ENCODE measurements at places on chromosomes 3 and 15.

GRCh38 chr3:87002346-87002745 lies 11.4 kb upstream of the VGLL3 start:
- no peak for DNase-seq

- DNase-seq: peak; percentile 18
Measured at GRCh38 chr3:53287131-53287629, 31.4 kb upstream of the TKT start.

DNA sequence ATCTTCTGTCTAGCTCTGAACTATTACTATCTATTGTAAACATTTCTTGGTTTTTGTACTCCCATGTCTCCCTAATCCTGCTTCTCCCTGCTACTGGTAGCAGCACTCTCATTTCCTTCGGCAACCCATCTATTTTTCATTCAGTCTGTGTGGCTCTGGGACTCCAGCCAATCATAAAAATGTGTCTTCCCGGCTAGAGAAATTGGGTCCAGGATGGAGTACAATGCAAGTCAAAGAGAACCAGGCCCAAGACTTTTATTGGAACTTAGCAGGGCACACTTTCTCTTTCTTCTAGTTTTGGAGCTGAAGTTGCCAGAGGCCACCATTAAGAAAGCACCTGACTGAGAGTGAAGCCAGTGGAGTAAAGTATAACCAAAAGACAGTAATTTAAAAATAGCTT lies 22.8 kb upstream of the ARHGEF26 start:
- no peak for DNase-seq

DNA sequence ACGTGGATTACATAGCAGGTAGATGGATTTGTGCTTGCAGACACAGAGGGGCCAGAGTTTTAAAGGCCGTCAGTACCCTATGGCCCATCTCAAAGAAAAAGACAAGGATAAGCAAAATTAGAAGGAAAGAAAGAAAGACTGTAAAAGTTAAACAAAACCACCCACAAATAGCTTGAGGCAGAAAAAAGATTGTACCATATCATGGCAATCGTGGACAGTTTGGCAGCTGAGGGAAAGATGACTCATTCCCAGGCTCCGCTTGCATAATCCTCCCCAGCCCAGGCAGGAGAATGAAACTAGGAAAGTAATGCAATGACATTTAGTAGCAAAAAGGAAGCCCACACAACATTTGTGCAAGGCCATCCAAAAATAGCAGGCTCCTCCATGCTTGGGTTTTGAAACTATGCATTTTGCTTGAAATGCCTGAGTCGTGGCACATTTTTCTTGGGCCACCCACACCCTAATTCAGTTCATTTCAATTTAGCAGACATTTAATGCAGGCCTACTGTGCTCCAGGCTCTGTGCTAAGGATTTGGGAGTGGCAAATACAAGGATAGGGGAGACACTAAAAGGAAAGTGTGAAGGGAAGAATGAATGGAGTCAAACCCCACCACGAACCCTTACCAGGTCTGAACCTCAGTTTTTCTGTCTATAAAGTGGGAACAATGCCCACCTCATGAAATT lies 40.9 kb upstream of the SMAD3 start:
- peak; percentile 92 for DNase-seq

- DNase-seq: no peak
Measured at GRCh38 chr15:31330111-31330785, 3.6 kb downstream of the KLF13 start.

GRCh38 chr15:80105595-80105994 lies 46.1 kb downstream of the ZFAND6 start:
- DNase-seq: no peak

DNA sequence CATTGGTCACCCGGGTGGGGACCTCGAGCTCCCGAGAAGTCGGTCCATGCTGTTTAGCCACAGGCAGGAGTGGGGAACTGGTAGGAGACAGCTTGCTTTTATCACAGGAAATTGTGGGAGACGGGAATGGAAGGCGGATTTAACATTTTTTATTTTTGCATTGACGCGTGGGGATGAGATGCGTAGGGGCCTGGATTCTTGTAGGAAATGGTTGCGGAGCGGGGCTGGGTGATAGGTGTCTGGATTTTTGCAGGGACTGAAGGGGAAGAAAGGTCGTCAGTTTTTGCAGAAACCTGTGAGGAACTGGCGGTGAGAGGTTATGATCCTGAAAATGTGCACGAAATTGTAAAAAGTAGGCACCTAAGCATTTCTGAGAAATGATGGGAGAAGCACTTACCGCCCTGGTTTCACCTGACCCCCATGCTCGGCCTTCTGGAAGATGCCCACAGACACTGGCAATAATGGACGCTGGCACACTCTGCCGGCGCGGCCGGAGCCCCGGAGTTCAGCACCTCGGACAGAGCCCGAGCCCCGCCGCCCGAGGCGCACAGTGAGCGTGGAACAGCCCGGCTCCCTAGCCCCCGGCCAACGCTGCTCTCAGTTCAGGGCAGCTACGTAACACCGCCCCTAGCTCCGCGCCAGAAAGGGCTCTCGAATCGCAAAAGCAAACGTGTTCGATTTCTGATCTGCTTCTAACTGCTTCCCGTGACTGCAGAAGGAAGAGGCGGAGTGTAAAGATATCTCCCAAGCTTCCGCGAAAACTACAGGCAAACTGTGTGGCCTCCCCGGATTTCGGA lies 928 bp downstream of the ANKRD34C start:
- DNase-seq: no peak

- DNase-seq: no peak
Measured at GRCh38 chr3:82033186-82033585, 271.7 kb upstream of the GBE1 start.

DNA sequence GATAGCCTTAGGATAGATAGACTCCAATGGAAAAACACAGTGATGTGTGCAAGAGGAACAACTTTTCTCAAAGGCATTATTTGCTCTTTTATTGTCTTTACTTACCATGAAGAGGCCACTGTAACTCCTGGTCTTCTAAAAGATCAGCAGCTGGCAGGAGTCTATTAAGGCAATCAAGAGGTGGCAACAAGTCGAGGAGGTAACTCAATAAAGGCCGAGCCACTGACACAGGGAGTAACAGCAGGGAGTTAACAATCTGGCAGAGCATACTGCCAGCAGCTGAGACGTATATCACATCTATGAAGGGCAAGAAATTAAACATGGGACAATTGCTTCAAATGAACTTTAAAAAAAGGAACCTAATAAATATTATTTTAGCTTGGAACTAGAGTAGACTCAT lies 106.2 kb downstream of the HERC1 start:
- no peak for DNase-seq

DNA sequence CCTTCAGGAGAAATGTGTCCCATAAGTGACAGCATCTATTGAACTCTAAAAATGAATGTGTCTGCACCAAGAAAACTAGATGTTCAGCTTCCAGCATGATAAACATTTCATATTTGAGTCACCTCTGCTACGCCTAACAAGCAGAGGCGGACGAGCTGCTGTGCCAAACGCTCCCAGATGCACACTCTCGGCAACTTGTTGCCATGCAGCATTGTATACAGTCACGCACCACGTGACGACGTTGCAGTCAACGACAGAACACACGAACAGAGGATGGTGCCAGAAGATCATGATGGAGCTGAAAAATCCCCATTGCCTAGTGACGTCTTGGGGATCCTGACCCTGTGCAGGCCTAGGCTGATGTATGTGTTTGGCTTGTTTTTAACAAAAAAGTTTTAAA lies 137.5 kb downstream of the XXYLT1 start:
- peak; percentile 47 for DNase-seq

DNA sequence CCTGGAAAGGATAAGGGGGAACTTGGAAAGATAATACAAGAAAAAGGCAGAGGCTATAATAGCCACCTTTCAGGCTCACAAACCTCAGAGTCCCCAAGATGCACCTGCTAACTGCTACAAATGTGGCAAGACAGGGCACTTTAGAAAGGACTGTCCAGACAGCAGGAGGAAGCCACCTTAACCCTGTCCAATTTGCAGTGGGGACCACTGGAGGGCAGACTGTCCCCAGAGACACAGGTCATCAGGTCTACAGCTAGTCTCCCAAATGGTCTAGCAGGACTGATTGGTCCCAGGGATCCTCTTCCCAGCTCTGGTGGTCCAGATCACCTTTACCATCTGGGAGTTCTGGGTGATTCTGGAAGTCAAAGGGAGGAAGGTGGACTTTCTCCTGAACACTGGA lies 882.5 kb upstream of the GBE1 start:
- DNase-seq: no peak

DNA sequence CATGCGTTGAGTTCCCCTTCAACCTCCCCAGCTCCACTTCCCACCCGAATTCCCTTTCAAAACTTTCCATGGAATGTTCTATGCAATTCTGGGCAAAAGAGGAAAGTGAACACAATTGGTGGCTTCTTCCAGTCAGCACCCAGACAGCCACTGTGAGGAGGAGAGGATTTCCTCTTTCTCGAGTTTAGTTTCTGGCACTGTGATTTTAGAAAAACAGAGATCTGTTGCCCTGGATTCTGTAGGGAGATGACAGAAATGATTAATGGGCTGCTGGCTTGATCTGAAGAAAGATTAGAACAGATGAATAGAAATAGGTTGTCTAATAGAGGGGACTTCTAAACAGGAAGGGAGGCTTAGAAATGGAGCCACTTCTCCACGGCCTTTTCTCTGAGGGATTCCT lies 172.0 kb downstream of the MCTP2 start:
- no peak for DNase-seq

DNA sequence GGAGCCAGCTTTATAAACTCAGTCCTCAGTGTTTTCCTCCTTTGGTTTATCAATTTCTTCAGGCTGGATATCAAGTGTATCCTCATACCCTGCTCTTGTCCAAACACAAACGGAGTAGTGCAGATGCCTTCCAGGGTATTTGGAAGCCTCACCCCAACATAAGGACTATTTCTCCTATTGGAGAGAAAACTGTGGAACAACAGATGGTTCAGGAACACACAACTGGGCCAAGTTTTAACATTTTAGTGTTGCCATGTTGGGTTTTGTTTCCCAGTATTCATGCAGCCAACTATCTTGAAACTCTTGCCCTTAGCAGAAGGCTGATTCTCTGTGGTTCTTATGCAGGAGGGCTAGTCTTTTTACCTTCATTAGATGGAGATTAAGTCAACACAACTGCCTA lies 398.1 kb downstream of the GABRB3 start:
- no peak for DNase-seq

DNA sequence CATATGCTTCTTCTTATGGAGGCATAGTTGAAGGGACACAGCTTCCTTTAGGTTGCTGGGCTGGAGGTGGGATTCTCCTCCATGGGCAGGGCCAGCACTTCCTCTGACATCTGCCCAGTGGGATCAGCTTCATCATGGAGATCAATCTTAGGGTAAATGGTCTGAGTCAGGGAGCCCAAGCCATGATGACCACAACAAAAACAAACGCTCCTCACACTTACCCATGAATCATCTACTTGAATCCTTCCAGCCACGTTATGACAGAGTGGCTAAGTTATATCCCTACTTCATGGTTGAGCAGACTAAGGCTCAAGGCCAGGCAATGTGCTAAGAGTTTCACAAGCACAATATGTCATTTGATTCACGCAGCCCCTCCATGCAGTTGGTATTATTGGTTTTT lies 87.2 kb upstream of the NMNAT3 start:
- DNase-seq: peak; percentile 6

GRCh38 chr3:79012946-79013362 lies 754.8 kb downstream of the ROBO1 start:
- DNase-seq: no peak

GRCh38 chr15:74790080-74790916 lies 8.4 kb downstream of the CSK start:
- peak; percentile 26 for DNase-seq

DNA sequence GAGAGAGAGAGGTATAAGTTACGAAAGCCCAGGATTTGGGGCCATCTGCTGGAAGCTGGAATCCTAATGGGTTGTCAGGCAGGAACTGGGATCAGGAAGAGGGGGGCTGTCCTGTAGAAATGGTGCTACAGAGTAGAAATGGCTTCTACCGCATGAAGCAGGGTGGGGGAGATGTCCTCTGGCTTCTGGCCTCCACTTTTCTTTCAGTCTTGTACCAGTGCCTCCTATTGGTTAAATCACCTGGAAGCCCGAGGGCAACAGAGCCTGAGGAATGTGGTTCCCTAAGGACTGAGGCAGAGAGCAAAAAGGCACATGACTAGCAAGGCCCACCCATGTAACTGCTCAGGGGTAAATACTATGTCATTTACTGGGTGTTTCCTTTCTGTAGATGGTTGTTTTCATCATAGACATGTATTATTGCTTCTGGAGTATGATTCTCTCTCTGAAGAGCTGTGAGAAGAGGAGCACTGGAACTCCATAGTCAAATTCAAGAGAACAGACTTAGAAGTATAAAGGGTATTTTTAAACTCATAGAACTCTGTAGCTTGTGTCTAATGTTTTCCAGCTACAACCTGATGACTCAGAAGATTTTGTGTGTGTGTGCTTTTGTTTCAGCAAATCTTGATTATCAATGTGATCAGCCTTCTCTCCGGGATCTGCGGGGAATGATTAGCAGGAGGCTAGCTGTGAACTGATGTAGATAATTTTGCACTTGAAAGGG lies 20.2 kb upstream of the MITF start:
- DNase-seq: no peak

DNA sequence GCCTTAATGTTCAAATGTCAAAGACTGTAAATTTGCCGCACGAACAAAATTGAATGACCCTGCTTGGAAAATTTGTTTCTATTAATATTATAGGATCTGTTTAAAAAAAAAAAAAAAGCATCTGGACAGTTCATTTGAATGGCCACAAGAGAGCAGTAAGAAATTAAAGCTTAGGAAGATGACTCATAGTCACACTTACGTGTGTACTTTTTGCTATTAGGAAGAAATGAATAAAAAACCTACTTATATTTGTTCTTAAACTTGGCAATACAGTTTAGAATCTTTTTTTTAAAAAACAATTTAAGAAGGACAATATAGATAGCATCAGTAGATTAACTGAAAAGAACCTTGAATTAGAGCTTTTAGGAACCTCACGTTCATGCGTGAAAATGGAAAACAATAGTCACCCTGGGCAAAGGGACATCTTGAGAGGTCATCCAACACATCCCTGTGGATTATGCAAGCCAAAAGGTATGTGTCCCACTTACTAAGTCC lies 621.8 kb downstream of the MECOM start:
- DNase-seq: peak; percentile 55

DNA sequence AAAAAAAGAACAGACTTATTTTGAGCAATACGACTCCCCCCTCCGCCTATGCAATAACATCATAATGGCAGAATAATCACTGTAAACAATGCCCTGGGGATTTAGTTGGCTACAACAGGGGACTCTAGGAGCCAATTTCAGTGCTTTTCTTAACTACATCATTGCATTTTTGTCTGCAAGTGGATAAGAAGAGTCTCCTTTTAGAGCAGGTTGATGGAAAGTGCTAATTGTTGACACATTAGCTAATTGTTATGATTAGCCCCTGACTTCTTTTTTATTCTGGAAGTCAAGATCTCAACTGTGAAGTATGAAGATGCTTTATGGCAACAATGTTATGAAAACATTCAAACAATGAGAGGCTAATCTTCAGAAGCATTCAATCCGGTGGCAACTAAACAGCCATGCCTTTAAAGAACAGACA lies 121.2 kb downstream of the MECOM start:
- DNase-seq: no peak

DNA sequence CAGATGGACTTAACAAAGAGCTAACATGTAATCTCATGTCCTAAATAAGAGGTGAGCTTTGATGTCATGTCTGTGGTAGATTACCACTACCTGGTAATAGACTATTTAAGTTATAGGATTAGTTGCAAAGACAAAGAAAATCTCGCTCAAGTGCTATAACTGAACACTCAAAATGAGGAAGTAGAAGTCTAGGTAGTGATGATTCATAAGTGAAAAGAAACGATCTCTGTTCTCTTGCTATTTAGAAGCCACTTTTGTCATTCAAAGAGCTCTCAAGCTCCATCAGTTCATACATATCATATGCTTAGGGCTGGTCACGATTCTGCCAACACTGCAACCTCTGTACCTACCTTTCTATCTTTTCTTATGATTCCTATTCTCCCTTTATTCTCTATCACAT lies 110.9 kb downstream of the EDEM1 start:
- no peak for DNase-seq

Data from fibroblast of the conjunctiva (primary cell).